Naive thymus-derived CD8-positive, alpha-beta T cell (primary cell): ENCODE measurements at places on chromosomes 12 and 14.

DNA sequence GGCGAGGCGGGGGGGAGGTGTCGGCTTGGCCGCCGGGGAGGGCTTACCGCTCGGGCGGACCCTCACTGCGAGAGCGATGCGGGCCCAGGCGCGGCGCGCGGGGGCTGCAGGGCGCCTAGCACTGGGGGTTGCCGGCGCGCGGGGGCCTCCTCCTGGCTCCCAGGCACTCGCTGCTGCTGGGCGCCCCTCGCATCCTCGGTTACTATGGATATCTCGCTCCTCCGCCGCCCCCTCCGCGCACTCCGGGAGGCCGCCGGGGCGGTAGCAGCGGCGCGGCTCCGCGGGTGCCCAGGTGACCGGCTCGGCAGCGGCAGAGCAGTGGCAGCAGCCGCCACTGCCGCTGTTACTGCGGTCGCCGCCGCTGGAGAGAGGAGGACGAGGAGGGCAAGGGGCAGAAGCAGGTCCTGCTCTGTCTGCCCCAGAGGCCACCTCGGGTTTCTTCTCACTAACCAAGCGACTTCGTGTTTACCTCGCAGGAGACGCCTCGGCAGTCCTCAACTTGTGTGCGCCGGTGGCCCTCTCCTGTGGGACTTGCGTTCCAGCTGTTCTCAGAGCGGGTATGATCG is 250.1 kb downstream of the APAF1 start:
- H3K36me3 ChIP-seq, result no peaks in the 10 kb centered on the region
- no peak for DNase-seq
- H3K4me3 ChIP-seq, result no peak overlapping the region
- H3K4me1 ChIP-seq, result no peaks in the 10 kb centered on the region

- no peak overlapping the region for H3K4me3 ChIP-seq
- H3K27ac ChIP-seq, result no peak overlapping the region
- H3K4me1 ChIP-seq, result no peaks in the 10 kb centered on the region
- DNase-seq, result no peak
These were observed 164.1 kb upstream of the PELI2 start for GRCh38 chr14:55954108-55954507.

GRCh38 chr14:29352706-29353080 is 575.0 kb downstream of the PRKD1 start:
- H3K27me3 ChIP-seq, result no peaks in the 10 kb centered on the region
- DNase-seq, result no peak
- H3K4me3 ChIP-seq, result no peak overlapping the region
- H3K36me3 ChIP-seq, result no peaks in the 10 kb centered on the region
- no peaks in the 10 kb centered on the region for H3K4me1 ChIP-seq

DNA sequence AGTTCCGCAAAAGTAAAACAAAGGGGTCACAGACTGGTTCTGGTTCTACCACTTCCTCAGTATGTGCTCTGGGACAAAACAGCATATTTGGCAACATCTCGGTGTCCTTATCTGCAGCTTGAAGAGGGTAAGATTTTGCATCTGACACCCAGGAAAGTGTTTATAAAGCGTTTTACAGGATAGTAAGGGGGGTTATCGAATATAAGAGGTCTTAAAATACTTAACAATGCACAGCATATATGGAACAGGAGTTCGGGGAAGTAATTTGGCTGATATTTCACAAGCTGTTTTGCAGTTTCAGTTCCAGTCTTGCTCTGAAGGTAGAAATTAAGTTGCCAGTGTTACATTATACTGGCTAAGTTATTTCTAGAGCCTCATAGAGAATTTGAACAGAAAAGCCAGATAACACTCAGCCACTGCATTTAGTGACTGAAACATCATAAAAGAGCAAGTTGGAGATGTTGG is 904 bp upstream of the MAP4K5 start:
- peak overlapping the region; percentile 89 for H3K27ac ChIP-seq
- DNase-seq, result no peak
- no peaks in the 10 kb centered on the region for H3K27me3 ChIP-seq
- H3K4me1 ChIP-seq, result peaks cover 42% of the 10 kb centered on the region
- peak overlapping the region; percentile 94 for H3K4me3 ChIP-seq
- H3K36me3 ChIP-seq, result no peaks in the 10 kb centered on the region

- H3K36me3 ChIP-seq, result no peaks in the 10 kb centered on the region
- no peak overlapping the region for H3K4me3 ChIP-seq
- no peak overlapping the region for H3K27ac ChIP-seq
- DNase-seq, result no peak
- peaks cover 4% of the 10 kb centered on the region for H3K27me3 ChIP-seq
- H3K4me1 ChIP-seq, result peaks cover 8% of the 10 kb centered on the region
These were observed 40.1 kb downstream of the VWF start for GRCh38 chr12:6084261-6084968.

- no peaks in the 10 kb centered on the region for H3K36me3 ChIP-seq
- H3K27ac ChIP-seq, result no peak overlapping the region
- no peak overlapping the region for H3K4me3 ChIP-seq
- H3K4me1 ChIP-seq, result no peaks in the 10 kb centered on the region
- peaks cover 2% of the 10 kb centered on the region for H3K27me3 ChIP-seq
These were observed 513.8 kb downstream of the NRXN3 start for GRCh38 chr14:78683981-78684380.

- peaks cover 4% of the 10 kb centered on the region for H3K36me3 ChIP-seq
- no peaks in the 10 kb centered on the region for H3K27me3 ChIP-seq
- no peak overlapping the region for H3K27ac ChIP-seq
- peaks cover 1% of the 10 kb centered on the region for H3K4me1 ChIP-seq
- no peak for DNase-seq
These were observed 24.5 kb upstream of the ULK1 start for GRCh38 chr12:131869871-131870418.
